GM13977 (cell line): ENCODE measurements at places on chromosomes 5 and 9.

DNA sequence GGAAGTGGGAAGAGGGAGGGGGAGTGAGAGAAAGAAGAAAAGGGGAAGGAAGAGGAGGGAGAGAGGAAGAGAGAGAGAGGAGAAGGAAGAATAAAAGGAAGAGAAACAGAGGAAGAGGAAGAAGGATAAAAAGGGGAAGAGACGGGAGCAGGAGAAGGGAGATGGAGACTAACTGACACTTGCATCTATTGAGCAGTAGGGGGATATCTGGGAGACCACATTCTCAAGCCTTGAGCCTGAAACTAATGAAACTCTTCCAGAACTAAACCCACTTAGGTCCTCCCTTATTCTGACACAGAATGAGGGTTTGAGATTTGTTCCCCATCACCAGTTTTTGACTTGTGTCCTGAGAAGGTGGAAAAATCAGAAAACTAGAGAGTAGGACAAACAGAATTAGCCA is 533.3 kb downstream of the CDH12 start:
- no peak for DNase-seq

DNA sequence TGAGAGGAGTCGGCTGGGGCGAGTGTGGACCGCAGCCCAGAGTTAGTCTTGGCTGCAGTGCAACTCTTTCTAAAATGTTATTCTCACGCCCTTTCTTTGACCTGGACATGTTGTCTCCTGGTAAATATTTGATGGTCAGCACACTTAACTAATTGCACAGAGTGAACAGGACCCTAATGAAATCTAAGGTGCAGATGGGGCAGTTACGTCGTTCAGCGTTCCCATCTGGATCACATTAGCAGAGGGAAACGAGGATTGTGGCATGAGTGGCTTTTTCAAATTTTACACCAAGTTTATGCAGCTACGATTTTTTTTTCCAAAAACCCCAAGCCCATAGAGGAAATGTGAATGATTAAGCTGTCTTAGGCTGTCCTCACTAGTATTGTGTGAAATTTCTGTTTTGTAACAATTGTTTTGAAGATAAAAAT is 483 bp downstream of the C9orf85 start:
- no peak for DNase-seq

- DNase-seq = no peak
Observed at GRCh38 chr5:61910771-61911170, 395.2 kb upstream of the KIF2A start.

- DNase-seq = no peak
Observed at GRCh38 chr5:120852222-120852860, 388.2 kb downstream of the PRR16 start.

DNA sequence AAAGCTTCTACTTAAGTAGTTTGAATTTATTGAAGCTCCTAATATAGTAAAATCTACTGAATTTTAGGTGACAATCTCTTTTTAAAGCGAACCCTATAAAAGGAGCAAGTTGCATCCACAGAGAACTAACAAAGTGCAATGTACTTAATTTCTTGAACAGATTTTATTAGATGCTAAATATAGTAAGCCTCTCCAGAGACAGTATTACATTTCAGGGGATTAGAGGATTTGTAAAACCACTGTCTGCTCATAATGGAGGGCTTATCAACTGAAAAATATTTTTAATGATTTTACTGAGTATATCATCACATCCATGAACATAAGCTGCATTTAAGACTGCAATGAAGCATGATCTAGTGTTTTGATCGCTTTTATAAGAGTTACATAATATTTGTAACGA is 230.0 kb upstream of the EFNA5 start:
- no peak for DNase-seq

DNA sequence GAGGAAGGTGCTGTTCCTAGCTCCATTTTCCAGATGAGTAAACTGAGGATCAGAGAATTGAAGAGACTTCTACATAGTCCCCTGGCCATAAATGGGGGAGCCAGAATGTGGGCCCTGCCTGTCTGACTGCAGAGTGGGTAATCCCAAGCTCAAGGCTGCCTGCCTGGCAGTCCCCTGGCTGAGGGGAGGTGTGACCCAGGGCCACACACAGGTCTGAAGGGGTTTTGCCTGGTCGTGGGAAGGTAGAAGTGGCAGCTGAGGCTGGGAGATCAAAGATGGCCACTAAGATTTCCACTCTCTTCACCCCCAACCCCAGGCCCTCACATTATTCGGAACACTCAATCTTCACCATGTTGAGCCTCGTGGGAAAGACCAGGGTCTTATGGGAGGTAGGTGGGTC is 176.3 kb downstream of the MACROH2A1 start:
- no peak for DNase-seq

GRCh38 chr9:26326563-26326962 is 566.0 kb downstream of the CAAP1 start:
- DNase-seq = peak; percentile 31

- DNase-seq = no peak
Observed at GRCh38 chr9:33211695-33212393, 28.1 kb upstream of the SPINK4 start.

GRCh38 chr5:127875235-127876021 is 172.2 kb downstream of the CCDC192 start:
- peak; percentile 39 for DNase-seq

GRCh38 chr5:125142458-125142857 is 396.0 kb upstream of the ZNF608 start:
- DNase-seq = peak; percentile 8

- no peak for DNase-seq
Observed at GRCh38 chr5:170757182-170757601, 26.3 kb upstream of the GABRP start.

GRCh38 chr9:87853876-87854579 is 28.6 kb upstream of the SPATA31E1 start:
- DNase-seq = no peak

GRCh38 chr5:851553-851952 is 767 bp upstream of the ZDHHC11 start:
- no peak for DNase-seq

GRCh38 chr9:133944746-133945135 is 47.4 kb downstream of the VAV2 start:
- no peak for DNase-seq

- no peak for DNase-seq
Observed at GRCh38 chr9:21708260-21708711, 94.2 kb upstream of the MTAP start.

- DNase-seq = peak; percentile 11
Observed at GRCh38 chr5:74433255-74433895, 207.2 kb downstream of the ENC1 start.

GRCh38 chr5:107516452-107517184 is 154.1 kb downstream of the EFNA5 start:
- no peak for DNase-seq

DNA sequence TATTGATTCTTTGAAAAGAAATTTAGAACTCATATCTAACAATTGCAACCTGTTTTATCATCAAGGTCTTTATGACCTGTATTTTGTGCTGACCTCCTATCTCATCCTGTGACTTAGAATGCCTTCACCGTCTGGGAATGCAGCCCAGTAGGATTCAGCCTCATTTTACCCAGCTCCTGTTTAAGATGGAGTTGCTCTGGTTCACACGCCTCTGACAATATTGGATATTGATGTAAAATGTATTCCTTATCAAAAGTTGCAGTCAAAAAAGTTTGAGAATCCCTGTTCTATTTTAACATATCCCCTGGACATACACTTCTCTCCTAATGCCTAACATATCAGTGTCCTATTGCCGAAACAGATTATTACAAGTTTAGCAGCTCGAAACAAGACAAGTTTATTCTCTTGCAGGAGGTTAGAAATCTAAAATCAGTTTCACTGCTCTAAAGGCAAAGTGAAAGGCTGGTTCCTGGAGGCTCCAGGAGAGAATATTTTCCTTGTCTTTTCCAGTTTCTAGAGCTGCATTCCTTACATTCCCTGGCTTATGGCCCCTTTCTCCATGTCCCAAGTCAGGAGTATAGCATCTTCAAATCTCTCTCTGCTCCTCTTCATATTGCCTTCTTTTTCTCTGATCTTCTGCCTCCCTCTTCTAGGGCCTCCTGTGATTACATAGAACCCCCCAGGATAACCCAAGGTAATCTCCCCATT is 31.5 kb upstream of the LVRN start:
- DNase-seq = no peak

- no peak for DNase-seq
Observed at GRCh38 chr9:131045300-131046092, 36.5 kb downstream of the LAMC3 start.

DNA sequence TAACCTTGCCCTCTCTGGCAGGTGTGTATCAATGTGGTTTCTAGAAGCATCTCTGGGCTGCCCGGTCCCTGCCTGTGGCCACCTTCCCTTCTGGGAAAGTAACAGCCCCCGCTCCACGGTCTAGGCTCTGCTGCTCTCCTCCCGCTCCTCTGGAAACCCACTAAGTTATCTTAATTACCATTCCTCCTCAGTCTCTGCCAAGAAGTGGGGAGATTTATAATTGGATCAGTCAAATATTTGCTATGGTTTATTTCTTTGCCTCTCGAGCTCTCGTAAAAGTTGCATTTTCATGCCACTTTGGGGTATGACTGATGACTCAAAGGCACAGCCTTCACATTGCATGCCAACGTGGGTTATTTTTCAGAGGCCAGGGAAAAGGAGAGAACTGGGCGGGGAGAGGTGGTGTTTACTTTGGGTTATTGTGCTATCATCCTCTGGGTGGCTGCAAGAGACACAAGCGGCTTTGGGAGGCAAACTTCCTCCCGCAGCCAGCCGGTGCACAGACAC is 205.3 kb upstream of the WWC1 start:
- no peak for DNase-seq

GRCh38 chr5:96657068-96657467 is 5.1 kb upstream of the CAST start:
- peak; percentile 59 for DNase-seq

- no peak for DNase-seq
Observed at GRCh38 chr9:109176386-109176785, 9.3 kb upstream of the FRRS1L start.

DNA sequence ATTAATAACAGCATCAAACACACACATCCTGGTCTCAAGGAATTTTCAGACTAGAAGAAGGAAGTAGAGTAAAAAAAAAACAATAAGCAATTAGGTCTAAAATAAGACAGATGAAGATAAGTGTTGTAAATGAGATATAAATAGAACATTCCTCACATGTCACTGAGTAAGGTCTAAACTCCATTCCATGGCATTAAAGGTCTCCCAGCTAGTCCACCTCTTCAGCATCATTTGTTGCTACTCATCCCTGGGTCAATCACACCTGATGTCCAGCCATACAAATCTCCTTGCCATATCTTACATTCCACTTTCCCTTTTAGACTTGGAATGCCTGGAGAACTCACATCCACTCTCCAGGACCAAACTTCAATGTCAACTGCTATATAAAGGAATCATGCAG is 214.1 kb upstream of the KLF4 start:
- no peak for DNase-seq

- no peak for DNase-seq
Observed at GRCh38 chr9:94081435-94081834, 2.8 kb upstream of the PTPDC1 start.

DNA sequence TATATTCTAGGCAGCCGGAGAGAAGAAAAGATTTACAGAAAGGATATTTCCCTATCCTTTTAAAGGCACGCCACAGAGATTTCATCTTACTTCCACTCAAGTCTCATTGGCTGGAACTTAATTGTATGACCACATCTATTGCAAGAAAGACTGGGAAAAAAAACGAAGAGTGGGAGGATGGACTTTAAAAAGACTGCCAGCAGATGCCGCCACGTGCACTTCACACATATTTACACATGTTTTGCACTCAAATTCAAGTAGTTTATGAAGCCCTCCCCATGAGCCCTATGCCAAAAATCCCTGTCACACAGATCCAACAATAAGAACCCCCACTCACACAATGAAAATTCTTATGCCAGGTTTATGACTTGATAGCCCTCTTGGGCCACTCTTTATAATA is 138.5 kb upstream of the TYRP1 start:
- no peak for DNase-seq

DNA sequence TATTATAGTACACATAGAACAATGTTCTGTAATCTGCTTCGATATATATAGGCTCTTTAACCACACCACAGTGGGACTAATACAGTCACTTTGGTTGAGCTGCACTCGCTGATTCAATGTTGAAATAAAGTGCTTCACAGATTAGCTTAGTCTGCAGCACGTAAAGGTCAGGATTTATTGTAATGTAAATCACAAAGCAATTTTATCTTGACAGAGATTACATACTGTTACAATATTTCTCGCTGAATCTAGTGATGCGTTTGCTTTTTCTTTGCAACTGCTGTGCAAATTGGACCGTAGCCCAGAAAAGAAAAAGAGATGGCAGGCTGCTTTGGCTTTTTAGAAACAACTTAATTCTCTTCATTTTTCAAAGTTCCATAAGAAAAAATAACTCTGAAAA is 52.9 kb downstream of the CETN3 start:
- no peak for DNase-seq

DNA sequence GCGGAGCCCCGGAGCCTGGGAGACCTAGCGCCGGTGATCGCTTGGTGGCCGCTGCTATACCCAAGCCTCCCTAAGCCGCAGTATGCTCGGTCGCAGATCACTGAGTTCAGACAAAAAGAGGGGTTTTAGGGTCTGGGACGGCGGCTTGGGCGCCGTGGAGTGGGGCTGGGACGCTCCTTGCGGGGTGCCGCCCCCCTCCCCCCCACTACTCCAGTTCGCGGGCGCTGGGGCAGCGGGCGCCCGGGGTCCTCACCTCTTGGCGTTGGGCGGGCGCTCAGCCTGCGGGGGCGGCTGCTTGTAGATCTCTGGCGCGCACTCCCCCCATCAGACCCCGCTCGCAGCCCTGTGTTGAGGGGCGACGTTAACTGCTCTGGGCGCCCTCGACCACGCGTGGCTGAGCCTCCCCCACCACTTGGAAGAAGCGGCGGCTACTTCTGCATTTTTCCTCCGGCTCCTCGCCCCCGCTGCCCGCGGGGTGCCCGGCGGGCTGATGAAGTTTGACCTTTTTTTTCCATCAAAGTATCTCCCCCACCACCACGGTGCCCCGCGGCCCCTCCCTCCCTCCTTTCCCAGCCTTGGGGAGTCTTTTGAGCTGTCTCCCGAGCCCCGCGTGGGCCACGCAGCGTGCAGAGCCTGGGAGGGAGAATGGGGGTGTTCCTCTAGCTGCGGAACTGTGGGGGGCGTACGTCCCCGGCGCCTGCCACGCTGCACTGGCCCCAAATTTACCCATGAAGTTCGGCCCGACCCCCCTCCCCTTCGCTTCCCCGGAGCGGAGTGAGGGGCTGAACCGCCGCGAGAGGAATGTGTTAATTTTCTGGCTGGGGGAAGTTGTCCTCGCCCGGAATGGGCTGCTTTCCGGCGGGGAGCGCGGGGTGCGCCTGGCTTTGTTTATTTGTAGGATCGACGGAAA is 1.2 kb downstream of the CXXC5 start:
- no peak for DNase-seq

GRCh38 chr5:146116361-146116760 is 11.0 kb upstream of the PLAC8L1 start:
- DNase-seq = no peak

GRCh38 chr9:105444130-105444529 is 3.7 kb upstream of the FSD1L start:
- DNase-seq = no peak

- DNase-seq = no peak
Observed at GRCh38 chr5:68456756-68457217, 241.2 kb downstream of the PIK3R1 start.

DNA sequence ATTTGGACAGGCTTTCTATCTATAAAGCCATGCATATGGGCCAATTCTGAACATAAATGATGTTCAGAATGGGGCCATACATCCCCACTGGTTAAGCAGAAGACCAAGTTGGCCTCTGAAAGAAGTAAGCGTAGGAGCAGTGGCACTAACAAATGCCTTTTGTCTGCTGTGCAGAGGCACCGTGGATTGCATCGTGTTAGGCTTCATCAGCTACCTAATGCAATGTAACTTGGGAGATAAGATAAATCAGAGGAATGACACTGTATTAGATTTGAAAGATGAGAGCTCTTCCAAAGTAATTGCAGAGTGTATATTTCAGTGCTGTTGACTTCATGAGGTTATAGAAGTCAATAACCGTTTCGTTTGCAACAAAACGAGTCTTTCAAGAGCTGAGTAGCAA is 148.1 kb downstream of the PARP8 start:
- no peak for DNase-seq
